ENCODE measurements at places on chromosomes 4 and X. TPM values are rescaled to one million over a fixed set of nuclear protein-coding genes. Genes with fewer than 3 reads are reported as not detected.

RTL5 gene
- 0.05 TPM for total RNA-seq

DNA sequence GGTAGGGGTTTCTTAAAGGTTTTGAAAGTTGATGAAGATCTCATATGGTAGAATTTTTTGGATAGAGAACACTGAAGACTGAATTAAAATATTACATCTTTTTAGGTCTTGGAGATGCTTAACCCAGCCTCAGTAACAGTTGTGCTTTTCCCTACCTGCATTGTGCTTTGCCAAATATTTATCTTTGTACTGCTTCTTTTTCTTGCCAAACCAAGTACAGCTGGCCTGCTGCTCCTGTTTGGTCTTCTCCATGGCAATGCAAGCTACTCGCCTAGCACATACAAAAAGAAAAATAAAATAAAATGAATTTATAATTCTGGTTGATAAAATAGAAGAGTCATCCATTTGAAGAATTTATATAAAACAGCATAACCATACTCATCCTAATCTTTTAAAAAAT, 95.4 kb downstream of the NYX start:
- no peaks in the 10 kb centered on the region for H3K36me3 ChIP-seq
- DNase-seq, result no peak
- H3K27me3 ChIP-seq, result no peaks in the 10 kb centered on the region
- no peak overlapping the region for H3K27ac ChIP-seq

BGN gene
- 0.27 TPM for total RNA-seq

DNA sequence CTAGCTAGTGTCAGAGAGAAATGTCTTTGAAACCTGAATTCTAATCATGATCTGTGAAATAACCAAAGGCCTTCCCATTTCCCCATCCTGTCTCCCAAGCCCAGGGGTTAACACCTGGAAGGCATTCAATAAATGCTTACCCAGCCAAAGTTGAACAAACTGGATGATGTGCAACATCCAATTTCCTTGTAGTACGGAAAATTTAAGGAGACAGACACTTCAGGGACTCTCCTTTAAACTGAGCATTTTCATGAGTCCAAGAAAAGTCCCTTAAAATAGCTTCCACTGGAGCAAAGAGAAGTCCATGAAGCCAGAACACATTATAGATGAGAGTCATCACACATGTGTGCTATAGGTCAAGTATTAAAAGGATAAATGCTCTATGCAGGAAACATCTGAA, 271.2 kb downstream of the RAB28 start:
- DNase-seq, result no peak
- no peaks in the 10 kb centered on the region for H3K27me3 ChIP-seq
- no peaks in the 10 kb centered on the region for H3K36me3 ChIP-seq

DNA sequence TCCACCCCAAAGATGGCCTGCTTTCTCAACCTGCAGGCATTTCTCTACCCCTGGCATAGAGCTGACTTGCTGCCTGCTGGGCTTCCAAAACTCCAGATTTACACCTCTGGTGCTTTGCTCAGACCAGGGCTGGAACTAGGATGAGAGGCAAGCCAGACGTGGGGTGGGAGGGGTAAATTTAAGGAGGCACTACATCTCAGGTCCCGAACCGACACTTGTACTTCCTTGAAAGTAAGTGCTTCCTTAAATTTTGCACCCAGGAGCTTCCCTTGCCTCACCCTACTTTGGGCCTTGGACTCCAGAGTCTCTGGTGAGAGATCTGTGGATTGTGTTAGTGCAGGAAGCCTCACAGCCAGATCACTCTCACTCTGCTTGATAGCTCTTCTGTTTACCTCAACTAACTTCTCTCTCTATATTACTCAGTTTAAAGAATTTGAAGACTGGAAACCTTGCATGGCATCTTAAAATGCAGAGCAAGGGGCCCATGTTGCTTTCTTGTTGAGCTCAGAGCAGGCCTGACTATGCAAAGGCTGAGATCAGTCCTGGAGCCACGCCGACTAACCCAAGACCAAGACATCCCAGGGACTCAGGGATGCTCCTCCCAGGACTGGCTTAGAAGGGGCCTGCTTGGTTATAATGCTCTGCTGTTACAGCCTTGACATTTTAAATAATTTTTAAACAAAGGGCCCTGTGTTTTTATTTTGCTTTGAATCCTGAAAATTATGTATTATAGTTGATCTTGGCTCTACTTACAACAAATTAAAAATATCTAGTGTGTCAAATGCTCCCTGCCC, 145.0 kb upstream of the LEF1 start:
- no peak overlapping the region for H3K27ac ChIP-seq
- H3K4me1 ChIP-seq, result no peaks in the 10 kb centered on the region
- H3K36me3 ChIP-seq, result no peaks in the 10 kb centered on the region

- H3K4me3 ChIP-seq, result no peak overlapping the region
- H3K27me3 ChIP-seq, result no peaks in the 10 kb centered on the region
- no peaks in the 10 kb centered on the region for H3K36me3 ChIP-seq
- no peak for DNase-seq
- H3K27ac ChIP-seq, result no peak overlapping the region
- H3K4me1 ChIP-seq, result no peaks in the 10 kb centered on the region
Measured at GRCh38 chr4:180909279-180909678, 1333.9 kb upstream of the TENM3 start.

ADGRG4 gene
- not detected for total RNA-seq

DNA sequence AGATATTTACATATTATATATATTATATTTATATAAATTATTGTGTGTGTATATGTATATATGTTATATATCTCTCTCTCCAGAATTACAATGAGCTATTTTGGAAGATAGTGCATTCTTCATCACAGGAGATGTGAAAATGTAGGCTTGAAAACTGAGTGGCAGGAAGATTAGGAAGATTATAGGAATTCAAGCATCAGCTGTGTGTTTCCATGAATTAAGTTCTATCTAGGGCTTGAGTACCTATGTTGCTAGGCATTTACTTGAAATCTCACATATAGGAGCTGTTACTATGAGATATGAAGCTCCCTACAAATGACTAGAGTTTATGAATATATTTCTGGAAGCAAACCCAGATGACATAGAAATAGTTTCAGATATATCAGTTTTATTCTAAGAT, 328.7 kb downstream of the EPHA5 start:
- H3K27ac ChIP-seq, result no peak overlapping the region
- no peaks in the 10 kb centered on the region for H3K36me3 ChIP-seq
- no peak for DNase-seq
- H3K4me1 ChIP-seq, result no peaks in the 10 kb centered on the region

PRRG3 gene
- total RNA-seq, result not detected

DNA sequence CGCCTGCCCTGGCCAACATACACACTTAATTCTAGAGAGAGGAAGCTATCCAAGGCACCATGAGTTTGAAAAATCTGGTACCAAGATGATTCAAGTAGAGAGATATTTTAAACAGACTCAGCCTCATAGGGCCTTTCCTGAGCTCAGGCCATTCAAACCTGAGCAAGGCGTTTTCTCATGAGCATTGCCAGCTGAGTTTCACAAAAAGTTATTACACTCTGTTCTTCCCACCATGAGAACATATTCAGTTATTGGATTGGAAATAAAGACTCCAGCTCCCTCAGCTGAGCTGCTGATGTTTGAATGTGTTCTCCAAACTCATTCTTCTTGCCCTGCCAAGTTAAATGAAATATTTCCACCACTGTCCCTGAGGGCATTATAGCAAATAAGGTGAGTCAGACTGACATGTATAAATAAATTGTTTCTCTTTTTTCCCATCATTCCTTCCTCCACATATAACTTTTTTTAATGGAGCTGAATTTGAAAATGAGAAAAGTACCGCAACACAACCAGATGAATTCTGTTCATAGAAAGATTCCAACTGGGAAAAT, 429.6 kb downstream of the RAB28 start:
- no peaks in the 10 kb centered on the region for H3K4me1 ChIP-seq
- no peaks in the 10 kb centered on the region for H3K27me3 ChIP-seq
- no peak overlapping the region for H3K4me3 ChIP-seq
- no peaks in the 10 kb centered on the region for H3K36me3 ChIP-seq
